ENCODE measurements at places on chromosomes 7 and 10. TPM values are rescaled to one million over a fixed set of nuclear protein-coding genes. Genes with fewer than 3 reads are reported as not detected.

Gene PRPS1L1
- total RNA-seq = not detected

Gene HACD1
- total RNA-seq = 15.9 TPM

Gene RARRES2
- total RNA-seq = 20.2 TPM

Gene HABP2
- total RNA-seq = 112 TPM

Gene CH25H
- not detected for total RNA-seq

Gene HDAC9
- total RNA-seq = 3.6 TPM

DNA sequence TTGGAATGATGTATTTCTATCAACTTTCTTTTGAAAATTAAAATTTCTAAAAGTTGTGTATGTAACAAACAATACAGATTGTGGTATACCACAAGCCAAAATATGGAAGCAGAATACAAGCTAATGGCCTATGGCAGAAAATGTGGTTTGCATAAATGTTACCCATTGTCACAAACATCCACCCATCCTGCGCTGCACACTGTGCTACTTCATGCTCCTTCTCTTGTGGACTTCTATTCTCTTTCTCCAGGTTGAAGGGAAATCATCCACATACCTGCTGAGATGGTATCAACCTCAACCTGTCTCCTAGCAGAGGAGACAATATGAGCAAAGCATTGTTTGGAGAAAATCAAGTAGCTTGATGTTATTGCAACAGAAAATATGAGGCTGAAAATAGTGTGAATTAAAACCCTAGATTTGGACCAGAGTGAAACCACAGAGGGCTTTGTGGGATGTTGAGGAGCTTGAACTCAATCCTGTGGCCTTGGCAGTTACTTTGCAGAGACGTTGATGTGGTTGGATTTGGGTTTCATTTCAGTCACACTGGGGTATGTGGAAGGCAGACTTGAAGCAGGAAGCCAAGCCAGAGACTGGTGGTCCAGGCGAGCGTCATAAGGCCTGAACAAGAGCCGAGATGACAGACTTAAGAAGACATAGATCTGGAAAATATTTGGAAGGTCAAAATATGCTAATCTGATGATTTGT is 63.8 kb downstream of the ICA1 start:
- no peak overlapping the region for H3K27ac ChIP-seq
- H3K4me3 ChIP-seq = no peak overlapping the region
- peaks cover 8% of the 10 kb centered on the region for H3K4me1 ChIP-seq

DNA sequence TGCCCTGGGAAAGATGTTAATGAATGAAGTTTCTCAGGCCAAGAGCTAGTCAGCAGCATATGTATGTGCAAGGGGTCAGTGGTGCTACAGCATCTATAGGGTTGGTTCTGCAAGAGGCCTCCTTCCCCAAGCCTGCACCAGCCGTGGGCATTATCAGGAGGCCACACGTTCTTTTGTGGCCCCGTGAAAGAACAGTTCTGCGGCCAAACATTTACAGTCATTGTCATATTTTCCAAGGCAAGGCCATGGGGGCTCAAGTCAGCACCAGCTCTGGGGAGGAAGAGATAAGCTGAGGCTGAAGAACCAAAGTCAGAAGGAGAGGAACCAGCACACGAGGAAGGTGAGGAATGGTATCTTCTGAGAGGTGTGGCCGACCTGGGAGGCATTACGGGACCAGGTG is 54.4 kb upstream of the TMEM72 start:
- no peak overlapping the region for H3K4me3 ChIP-seq
- peaks cover 32% of the 10 kb centered on the region for H3K27me3 ChIP-seq
- no peak overlapping the region for H3K27ac ChIP-seq
- H3K36me3 ChIP-seq = no peaks in the 10 kb centered on the region
- H3K4me1 ChIP-seq = peaks cover 3% of the 10 kb centered on the region
- no peak for DNase-seq

DNA sequence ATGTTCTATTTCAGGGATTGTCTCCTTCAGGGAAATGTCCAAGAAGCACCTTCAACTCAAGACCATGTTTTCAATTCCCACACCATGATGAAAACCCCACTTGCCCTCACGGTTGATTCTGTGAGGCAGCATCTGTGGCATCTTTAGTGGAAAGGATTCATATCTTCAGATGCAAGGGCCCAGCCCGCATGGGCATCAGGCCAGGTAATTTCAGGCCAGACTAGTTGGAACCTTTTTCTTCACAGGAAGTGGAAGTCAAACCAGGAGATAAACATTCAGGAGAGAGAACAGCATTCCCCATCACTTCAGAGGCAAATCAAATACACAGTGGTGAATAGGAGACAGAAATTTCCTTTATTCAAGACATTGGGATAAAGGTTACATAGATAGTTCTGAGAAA is 88.8 kb downstream of the JCAD start:
- H3K4me3 ChIP-seq = no peak overlapping the region
- H3K27ac ChIP-seq = no peak overlapping the region
- H3K36me3 ChIP-seq = no peaks in the 10 kb centered on the region
- DNase-seq = no peak
